AG09309 (cell line): ENCODE measurements at places on chromosomes 7 and 10.
A peak's percentile ranks its signal among the peaks of the same experiment; 100 is the strongest.

DNA sequence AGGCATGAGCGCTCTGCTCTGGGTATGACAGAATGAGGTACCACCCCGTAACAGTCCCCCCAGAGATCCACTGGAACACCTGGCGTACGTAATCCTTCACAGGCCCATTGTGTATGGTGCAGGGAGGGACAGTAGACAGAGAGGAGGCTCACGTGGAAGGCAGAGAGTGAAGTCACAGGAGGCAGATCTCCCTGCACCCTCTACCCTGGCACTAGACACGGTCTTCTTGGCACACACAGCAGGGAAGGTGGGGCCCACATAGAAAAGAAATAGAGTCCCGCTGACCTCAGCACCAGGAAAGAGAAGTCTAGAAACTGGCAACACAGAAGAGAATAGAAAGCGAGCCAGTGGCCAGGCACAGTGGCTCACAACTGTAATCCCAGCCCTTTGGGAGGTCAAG is 51.9 kb downstream of the SLC29A4 start:
- DNase-seq: no peak

GRCh38 chr7:31744294-31744874 is 57.4 kb downstream of the PPP1R17 start:
- peak; percentile 42 for DNase-seq

DNA sequence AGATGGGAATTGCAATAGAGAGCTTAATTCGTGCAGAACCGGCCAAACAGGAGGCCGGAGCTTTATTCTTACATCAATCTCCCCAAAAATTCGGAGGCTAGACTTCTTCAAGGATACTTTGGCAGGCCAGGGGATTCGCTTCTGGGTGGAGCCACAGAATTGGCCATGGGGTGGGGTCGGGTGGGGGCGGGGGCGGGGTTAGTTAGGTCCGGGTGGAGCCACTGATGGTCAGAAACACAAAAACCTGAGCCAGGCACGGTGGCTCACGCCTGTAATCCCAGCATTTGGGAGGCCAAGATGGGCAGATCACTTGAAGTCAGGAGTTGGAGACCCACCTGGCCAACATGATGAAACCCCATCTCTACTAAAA is 87.5 kb downstream of the SEPTIN14 start:
- DNase-seq: no peak

GRCh38 chr7:123023126-123023525 is 27.6 kb upstream of the TAS2R16 start:
- no peak for DNase-seq

DNA sequence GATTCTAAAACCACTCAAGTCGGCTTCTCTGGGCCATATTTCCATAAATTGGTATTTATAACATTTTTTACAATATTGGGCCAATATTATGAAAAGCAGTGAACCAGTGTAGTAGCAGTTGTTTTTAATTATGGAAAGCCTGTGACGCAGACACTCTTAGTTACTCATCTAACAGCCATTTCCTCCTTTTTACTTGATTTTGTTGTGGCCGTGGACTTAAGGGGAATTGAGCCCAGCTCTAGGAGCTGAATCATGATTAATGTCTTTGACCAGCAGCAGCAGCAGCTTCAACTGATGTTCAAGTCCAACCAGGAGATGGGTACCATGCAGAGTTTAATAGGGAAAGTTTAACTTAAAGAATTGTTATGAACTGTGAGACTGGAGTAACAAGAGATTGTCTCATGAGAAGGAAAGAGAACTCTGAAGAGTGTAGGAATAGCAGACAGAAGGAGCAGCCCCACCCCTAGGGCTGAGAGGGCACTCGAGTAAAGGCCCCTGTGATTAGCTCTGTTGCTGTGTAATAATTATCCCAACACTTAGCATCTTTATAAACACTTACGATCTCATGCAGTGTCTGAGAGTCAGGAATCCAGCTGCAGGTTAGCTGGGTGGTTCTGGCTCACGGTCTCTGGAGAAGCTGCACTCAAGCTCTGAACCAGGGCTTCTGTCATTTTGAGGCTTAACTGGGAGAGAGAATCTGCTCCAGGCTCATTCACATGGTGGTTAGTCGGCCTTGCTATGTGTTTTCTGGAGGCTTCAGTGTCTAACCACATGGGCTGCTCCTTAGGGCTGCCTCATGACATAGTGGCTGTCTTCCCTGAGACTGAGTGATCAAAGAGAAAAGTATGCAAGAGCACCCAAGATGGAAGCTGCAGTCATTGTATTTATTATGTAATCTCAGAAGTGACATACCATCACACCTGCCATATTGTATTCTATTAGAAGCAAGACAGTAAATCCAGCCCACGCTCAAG is 4.6 kb downstream of the LANCL2 start:
- peak; percentile 90 for DNase-seq

DNA sequence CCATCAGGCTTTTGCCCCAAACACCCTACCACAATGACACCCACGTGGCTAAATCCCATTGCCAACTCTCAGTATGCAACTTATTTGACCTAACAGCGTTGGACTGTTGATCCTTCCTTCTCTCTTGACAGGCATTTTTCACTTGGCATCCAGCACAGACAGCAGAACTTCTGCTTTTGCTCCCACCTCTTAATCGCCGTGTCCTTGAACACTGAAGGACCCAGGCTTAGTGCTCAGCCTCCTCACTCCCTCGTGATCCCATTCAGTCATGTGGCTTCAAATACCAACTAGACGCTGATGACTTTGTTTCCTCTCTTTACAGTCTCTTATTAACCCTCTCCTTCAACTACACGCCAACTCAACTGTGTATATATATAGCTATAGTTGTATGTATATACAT is 25.0 kb downstream of the ZFAND2A start:
- DNase-seq: no peak

DNA sequence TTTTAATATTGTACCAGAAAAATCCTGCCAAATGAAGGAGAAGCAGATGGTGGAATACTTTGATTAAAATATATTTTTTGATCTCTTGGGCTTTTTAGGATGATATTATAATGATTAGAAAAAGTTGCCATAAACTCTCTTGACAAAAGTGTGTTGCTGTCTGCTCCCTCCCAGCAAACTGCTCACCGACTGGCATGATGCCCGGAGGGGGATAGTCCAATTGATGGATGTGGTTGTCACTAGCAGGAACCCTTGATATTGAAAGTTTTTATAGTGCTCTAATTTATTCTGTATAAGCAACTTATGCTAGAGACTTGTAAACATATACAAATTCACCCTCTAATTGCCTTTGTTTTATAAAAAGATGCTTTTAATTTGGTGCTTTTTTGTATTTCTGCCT is 114.0 kb downstream of the DNAH11 start:
- DNase-seq: no peak

GRCh38 chr10:86269332-86269731 is 97.3 kb downstream of the GRID1 start:
- no peak for DNase-seq

- DNase-seq: no peak
Observed at GRCh38 chr10:7186387-7187018, 224.3 kb downstream of the SFMBT2 start.

GRCh38 chr7:112129655-112130323 is 76.4 kb downstream of the DOCK4 start:
- no peak for DNase-seq

- no peak for DNase-seq
Observed at GRCh38 chr7:92758796-92759431, 77.5 kb downstream of the CDK6 start.

GRCh38 chr10:16886031-16886430 is 68.8 kb upstream of the RSU1 start:
- no peak for DNase-seq

GRCh38 chr7:10731253-10731773 is 242.4 kb upstream of the PHF14 start:
- DNase-seq: no peak

DNA sequence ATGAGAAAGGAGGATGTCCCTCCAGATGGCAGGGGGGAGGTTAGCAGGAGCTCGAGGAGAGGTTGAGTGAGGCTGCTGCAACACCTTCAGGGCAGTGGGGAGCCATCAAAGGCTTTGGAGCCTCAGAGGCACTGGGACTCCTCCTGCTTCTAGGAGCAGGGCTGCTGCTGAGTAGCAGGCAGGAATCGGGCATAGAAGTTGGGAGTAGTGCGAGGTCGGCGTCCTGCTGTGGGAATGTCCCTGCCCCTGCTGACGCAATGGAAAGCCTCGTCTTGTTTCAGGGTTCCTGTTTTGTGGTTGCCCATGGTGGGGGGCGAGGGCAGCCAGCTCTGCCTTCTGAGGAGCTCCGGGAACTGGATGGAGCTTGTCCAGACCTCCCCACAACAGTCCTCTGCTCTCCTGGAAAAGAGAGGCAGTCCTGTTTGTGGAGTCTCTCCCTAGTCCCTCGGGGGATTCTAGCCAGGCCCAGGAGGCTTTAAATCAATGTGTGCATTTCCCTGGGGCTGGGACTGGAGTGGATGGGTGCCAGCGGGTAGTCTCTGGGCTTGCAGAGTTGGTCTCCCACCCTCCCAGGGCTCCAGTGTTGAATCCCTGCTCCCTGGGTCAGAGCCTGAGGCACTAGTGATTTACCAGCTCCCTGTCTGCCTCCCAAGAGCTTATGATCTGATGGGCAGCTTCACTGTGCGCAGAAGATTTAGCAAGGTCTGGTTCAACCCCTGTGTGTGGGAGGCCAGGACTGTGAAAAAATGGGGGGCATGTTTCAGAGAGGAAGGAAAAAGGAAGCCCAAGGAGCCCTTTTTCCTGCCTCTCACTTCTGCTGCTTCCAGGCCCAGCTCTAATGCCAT is 98.7 kb upstream of the PPIF start:
- no peak for DNase-seq

DNA sequence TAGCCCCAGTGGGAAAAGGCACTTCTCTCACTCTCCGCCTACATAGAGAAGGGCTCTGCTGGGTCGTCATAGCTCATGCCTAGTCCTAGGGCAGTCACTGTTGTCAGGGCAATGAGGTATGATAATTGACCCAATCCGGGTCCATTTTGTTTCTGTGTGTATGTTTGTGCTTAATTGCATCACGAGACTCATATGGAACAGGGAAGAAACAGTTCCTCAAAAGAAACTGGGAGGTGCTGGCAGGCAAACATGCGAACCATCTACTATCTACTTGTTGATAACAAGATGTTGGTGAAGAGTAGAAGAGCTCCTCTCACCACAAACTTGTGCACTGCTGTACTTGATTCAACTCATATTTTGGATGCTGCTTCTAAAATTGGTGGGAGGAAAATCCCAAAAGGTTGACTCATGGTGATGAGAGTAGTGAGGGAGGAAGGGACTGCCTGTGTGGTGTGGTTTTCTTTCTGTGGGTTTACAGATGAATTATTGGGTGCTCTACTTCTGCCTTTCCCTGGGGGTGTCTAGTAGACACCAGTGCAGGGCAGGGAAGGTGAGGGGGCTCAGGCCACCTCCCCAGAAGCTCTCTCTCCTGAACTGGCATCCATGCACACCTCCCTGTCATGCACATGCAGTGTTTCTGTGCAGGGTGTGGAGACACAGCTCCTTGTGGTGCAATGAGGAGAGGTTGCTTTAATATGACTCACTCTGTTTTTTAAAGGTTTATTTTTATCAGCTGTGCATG is 29.4 kb downstream of the LSMEM1 start:
- peak; percentile 45 for DNase-seq

GRCh38 chr7:150788474-150789269 is 11.5 kb downstream of the TMEM176B start:
- DNase-seq: no peak

DNA sequence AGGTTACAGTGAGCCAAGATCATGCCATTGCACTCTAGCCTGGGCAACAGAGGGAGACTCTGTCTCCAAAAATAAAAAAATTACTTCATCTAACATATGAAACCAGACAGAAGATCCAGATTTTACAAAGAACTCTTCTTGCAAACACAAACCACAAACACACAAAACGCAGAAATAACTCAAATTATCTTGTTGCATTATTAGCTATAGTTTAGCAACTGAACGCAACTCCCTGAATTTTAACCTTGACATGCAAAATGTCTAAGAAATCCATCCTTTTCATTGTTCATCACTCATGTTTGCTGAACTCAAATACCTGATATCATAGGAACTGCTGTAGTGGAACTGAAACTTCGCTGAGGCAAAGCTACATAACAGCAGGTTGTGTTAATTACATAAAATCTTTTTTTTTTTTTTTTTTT is 64.1 kb downstream of the MICU1 start:
- no peak for DNase-seq

- DNase-seq: no peak
Observed at GRCh38 chr7:43014406-43014805, 82.2 kb downstream of the MRPL32 start.

- no peak for DNase-seq
Observed at GRCh38 chr10:33783557-33783956, 449.1 kb upstream of the NRP1 start.

- DNase-seq: no peak
Observed at GRCh38 chr10:21814866-21815265, 188.7 kb downstream of the DNAJC1 start.

DNA sequence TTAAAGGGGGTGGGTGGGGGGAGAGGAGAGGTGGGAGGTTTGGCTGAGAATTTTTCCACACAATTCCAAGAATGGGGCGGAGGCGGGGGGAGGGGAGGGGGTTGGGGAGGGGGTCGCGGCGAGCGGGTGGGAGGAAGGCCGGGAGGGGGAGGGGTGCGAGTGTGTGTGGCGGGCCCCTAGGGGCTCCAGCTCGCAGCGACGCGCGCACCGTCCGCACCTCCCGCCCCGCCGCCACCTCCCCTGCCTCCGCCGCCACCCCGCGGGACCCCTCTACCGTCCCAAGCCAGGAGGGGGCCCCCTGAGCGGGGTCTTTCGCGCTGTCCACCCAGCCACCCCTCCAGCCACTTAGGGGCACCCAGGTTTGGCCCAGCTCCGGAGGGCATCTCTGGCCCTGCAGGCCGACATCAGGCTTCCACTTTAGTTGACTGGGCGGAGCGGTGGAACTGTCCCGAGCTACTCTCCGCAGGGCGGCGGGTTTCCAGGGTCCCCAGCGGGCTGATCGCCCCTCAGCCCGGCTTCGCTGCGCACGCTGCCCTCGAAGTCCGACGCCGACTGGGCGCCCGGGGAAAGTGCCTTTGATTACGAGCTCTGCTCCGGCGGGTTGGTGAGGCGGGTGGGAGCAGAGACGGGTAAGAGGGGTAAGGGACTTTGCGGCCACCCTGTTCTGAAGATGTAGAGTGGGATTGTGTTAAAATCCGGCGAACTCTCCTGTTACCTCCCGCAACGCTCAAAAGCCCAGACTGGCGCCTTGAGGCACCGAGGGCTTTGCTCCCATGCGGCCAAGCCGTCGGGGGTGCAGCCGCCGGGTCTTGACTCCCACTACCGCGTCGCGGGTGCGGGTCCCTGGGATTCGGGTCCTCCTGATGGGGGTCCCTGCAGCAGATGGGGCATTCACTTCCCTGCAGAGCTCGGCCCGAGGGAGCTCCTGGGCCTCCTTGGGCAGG is 1.8 kb upstream of the VAX1 start:
- no peak for DNase-seq

DNA sequence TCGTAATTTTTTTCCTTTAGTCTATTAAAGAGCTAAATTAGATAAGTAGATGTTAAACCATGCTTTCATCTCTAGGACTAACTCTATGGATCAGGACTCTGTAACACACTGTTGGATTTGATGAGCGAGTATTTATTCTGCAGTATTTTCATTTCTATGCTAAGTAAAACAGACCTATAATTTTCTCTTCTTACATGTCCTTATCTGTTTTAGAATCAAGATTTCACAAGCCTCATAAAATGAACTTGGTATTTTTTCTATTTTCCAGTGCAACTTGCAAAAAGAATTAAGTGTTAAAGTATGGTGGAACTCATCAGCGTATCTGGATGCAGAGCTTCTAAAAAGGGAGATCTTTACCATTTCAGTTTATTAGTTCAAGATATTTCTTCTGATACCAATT is 2.4 kb downstream of the CACUL1 start:
- DNase-seq: no peak

- DNase-seq: no peak
Observed at GRCh38 chr10:22335173-22335933, 9.9 kb upstream of the SPAG6 start.
